T-helper 1 cell (primary cell): ENCODE measurements at places on chromosomes 4 and X.

DNA sequence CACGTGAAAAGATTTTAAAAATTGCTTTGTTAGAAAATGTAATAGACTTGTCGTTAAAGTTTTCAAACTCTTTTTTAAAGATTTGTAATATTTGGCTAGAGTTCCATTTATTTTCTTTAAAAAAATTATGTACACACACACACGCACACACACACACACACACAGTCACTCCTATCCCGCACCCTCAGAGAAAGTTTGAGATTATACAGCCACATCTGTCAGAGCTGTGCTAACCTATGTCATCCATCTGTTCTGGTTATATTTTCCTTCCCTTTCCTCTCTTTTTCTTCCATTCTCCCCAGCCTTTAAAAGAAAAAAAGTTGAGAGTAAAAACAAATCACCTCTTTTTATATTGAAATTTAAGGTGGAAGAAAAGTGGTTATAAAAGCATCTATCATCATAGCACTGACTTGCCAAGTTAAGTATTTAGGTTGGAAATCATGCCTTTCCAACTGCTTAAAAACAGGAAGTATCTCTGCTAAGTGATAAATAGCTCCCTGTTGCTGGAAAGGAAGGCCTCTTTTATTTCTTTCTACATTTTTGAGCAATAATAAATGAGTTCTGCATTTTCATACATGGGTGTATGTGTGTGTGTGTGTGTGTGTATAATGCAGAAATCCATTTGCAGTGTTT, 163.3 kb upstream of the SPRY1 start:
- DNase-seq: no peak

DNA sequence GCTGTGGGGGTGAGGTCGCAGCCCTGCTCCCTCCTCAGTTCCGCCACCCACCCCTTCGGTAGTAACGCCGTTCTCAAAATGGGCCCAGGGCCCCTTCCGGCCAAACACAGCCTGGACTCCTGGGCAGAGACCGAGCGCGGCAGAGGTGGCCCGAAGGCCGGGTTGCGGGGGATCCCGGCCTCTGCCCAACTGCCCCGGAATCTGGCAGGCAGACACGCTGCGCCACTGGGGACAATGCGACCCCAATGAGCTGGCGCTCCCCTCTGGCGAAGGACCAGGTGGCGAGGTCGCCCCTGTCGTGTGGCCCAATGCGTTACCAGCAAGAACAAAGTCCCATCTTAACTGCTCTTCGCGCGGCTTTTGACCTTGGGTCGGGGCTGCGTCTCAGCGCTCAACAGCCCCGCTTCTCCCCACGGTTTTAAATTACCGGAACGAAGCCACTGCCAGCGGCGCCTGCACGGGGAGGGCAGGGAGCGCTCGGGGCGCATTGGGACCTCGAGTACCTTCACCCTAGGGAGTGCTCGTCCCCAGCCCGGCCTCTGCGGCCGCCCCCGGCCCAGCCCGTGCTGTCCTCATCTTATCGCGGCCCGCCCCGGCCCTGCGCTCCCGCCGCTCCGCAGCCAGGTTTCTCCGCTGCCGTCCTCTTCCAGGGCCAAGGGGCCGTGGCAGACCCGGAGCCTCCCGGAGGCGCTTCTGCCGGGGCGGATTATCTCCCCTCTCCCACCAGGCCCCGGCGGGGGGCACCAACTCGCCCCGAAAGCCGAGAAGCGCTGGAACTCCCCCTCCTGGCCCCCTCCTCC, 22.2 kb upstream of the HMX1 start:
- DNase-seq: no peak

GRCh38 chrX:108310506-108310905, 127.7 kb downstream of the COL4A6 start:
- no peak for DNase-seq

GRCh38 chr4:105630670-105631655, 77.5 kb downstream of the INTS12 start:
- no peak for DNase-seq
